ENCODE measurements at places on chromosomes 12 and 14.

- no peak for DNase-seq
Observed at GRCh38 chr12:78863482-78864402, 832 bp upstream of the SYT1 start.

DNA sequence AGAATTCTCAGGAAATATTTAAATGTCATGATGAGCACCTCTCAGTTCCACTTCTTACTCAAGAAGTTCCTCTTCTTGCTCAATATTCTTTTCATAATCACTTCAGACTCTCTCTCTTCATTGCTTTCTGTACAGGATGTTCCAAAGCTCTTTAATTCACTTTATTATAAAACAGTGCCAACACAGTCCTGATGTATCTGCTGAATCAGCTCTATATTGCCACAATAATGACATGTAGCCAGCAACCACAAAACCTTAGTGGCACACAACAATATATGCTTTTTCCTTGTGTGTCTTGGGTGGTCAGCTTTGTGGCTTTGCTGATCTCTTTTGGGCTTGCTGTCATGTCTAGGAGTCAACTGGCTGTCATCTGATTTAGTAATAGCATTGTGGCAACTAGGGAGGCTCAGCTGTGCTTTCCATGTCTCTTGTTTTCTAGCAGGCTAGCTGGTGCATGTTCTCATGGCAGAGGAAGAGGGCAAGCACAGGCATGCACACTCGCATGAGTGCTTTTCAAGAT lies 52.8 kb upstream of the SLC2A13 start:
- DNase-seq = no peak

GRCh38 chr12:3538466-3539030 lies 47.5 kb downstream of the PRMT8 start:
- DNase-seq = no peak

- no peak for DNase-seq
Observed at GRCh38 chr12:73589220-73589619, 948.4 kb upstream of the ATXN7L3B start.

DNA sequence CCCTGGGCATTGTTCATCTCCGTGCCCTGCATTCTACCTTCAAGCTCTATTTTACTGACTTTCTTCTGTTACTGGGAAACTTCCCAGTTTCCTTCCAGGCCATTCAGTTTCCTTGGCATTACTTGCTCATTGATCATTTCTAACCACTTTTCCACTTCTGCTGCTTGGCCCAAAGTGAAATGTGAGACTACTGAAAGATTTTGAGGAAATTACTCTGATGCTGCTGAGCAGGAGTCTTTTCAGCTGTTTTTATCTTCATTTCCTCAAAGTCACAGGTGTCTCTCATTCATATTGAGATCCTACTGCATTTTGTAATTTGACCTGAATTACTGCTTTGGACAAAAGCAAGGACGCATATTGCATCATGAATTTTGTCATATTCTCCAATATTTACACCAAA lies 26.4 kb upstream of the DBX2 start:
- DNase-seq = no peak

GRCh38 chr14:89658977-89659670 lies 242.1 kb upstream of the FOXN3 start:
- DNase-seq = no peak

GRCh38 chr12:115569345-115570068 lies 708.0 kb downstream of the MED13L start:
- DNase-seq = no peak

DNA sequence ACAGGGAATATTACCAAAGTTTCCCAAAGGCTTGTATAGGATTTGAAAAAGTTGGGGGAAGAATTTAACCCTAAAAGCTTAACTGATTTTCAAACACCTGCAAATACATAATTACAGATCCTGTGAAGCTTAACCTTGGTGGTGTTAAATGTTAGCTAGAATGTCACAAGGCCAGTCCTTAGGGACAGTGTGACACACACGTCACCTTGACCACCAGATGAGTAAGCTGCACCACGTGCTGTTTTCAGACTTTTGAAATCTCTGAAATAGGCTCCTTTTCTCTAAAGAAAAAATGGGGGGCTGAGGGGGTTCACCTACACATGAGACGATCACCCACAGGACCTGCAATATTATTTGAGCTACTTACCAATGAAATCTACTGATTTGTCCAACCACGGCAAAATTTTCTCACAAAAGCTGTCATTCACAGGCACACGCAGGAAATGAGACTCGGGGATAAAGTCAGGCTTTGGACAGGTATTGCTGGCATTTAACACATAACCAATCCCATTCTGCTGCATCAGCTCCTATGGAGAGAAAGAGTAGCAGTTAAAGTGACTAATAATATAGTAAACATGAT lies 75.9 kb downstream of the DUSP16 start:
- no peak for DNase-seq

- DNase-seq = no peak
Observed at GRCh38 chr12:102917026-102917787, at the start of gene PAH. Gene PAH, minus strand, starts transcription at chr12:102917244. Its CDS starts 114 bp downstream, at chr12:102917130.

DNA sequence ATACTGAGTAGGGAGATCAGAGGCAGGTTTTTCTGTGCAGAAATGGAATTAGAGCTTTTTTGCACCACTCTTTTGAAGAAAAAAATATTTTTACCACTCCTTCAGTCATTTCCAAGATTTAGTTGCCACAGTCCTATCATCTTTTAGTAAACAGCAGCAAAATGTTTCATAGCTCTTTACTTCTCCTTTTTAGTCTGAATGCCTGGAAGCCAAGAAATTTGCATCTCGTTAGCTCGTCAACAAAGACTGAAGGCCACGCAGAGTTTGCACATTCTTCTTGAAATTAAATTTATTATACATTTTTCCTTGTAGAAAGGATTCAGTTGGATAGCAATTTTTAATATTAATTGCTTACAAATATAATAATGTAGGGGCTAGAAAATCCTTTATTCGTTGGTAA lies 544.5 kb upstream of the ATP2B1 start:
- DNase-seq = no peak

DNA sequence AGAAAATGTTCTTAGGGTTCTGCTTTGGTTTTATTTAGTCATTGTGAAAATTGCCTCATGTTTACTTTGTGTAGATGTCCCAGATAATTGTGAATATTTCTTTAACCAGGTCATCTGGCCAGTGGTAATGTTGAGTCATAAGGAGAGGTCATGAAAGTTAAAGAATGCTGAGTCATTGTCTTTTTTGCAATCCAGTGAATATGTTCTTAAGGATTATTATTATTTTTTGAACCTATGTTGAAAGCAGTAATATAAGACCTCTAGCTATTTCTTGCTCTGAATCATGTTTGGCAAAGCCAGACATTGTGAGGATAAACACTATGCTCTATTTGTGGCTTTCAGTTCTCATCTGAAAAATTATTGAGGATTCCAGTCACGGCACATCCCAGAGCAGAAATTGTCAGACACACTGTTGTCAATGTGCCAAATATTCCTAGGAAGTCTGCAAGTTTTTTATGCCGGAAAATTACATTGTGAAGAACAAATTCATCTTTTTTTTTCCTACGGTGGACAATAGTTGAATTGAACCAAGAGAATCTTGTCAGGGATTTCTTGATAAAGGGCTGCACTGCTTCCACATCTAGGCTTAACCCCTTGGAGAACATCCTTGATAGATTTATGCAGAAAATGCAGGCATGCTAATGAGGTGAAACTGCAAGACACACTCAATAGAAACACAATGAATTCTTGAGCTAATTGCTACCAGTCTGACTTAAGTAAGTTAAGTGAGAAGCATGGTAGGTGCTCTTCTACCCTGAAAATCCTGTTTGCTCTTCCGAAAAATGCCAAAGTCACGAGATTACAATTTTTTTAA lies 369.6 kb downstream of the ATP23 start:
- no peak for DNase-seq

GRCh38 chr12:49537752-49538509 lies 899 bp upstream of the KCNH3 start:
- no peak for DNase-seq

GRCh38 chr12:89427508-89428156 lies 75.3 kb upstream of the DUSP6 start:
- DNase-seq = no peak

- no peak for DNase-seq
Observed at GRCh38 chr12:53461591-53461990, 9.7 kb downstream of the PCBP2 start.

- no peak for DNase-seq
Observed at GRCh38 chr14:57199921-57200320, 68.8 kb downstream of the EXOC5 start.

DNA sequence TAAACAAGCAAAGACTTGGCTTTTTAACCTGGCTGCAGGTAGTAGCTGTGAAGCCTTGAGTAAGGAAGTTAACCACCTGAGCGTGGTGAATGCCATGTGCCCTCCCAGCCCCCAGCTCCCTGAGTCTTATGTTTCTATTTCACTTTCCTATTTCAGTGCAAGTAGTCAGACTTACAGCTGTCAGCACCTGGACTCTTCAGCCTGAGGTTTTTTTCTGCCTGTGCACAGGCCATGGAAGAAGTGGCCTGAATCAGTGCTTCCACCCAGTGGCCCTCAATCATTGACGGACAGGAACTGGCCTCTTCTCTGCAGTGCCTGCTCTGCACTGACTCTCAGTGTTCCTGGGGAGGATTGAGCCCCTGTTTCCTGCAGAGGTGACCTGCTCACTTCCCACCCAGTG lies 796.4 kb downstream of the MED13L start:
- DNase-seq = no peak

DNA sequence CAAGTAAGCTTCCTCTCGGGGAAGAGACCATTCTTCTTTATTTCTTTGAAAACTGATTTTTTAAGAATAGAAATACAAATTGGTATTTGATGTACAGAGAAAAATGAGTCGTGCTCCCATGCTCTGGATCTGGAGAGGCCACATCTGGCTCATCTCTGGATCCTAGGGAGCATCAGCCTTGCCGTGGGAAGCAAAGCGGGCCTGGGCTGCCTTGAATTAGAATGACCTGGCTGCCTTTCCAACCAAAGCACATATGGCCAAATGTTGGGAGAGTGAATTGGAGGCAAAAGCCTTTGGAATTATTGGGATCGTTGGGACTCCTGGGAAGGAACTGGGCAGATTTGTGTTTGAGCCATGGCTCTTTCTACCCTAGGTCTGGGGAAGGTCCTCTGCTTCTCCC lies 80.0 kb downstream of the SLC25A47 start:
- DNase-seq = no peak

DNA sequence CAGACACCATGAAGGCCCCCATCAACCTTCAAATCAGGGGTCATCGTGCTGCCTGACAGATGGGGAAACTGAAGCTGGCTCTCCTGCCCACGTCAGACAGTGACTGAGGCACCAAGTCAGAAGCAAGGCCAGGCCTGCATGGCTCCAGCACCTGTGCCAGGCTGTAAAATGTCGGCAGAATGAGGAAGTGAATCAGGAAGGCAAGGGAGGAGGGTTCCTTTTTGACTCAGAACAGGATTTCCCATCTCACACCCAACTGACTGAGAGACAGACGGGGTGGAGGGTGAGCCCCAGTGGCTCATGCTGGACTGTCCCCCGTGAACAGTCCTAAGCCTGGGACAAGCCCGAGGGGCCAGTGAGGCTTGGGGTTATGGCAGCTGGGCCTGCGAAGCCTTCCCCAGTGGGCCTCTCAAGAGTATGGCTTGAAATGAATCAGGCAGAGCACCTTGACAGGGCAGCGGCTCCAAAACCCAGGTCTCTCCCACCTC lies 20.9 kb downstream of the SYNE3 start:
- DNase-seq = no peak

DNA sequence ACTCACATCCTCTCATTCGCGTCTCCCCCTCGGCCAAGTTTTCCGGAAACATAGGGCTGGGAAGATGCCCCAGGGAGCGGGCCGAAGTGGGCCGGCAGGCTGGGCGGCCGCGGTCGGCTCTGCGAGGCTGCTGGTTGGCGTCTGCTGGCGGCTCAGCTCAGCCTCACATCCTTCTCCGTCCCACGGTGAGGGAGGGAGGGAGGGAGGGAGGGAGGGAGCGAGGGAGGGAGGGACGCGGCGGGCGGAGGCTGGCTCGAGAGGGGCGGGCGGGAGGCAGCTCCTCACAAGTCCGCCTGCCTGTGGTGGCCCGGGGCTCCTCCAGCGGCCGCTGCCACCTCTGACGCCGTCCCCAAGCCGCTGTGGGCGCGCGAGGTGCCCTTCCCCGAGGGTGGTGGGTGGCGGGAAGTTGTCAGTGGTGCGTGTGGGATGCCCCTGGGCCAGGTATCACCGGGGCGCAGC lies 93.8 kb downstream of the RFLNA start:
- no peak for DNase-seq

DNA sequence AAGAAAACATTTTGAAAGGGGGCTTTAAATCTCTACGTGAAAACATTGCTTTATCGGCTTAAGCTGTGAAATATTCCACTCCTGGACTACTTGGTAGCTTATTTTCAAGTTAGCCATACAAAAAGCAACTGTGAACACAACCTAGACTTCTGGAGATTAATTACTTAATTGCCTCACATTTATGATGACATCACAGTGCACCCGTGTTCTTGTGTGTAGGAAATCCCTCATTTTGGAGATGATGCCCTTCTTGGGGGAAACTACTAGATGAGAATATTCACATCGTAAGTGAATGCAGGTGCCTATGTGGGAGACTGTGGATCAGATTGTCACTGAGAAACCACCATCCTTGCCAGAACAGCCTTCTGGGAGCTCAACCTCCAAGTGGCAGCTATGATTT lies 10.5 kb upstream of the B4GALNT3 start:
- no peak for DNase-seq

- DNase-seq = no peak
Observed at GRCh38 chr12:62372134-62372533, 94.5 kb upstream of the MON2 start.

DNA sequence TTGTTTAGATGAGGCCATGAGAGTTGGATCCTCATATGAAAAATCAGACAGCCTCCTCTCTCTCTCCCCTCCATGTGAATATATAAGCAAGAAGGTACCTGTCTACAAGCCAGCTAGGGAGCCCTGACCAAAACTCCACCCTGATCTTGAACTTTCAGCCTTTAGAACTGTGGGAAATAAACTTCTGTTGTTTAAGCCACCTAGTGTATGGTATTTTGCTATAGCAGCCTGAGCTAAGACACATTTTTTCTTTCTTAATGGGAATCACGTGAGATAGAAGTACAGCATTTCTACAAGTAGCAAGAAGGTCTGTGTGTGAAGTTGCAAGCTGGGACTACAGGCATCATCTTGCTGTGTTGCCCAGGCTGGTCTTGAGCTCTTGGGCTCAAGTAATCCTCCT lies 16.3 kb upstream of the ABHD12B start:
- no peak for DNase-seq
